ENCODE measurements at places on chromosomes 7 and 10.

DNA sequence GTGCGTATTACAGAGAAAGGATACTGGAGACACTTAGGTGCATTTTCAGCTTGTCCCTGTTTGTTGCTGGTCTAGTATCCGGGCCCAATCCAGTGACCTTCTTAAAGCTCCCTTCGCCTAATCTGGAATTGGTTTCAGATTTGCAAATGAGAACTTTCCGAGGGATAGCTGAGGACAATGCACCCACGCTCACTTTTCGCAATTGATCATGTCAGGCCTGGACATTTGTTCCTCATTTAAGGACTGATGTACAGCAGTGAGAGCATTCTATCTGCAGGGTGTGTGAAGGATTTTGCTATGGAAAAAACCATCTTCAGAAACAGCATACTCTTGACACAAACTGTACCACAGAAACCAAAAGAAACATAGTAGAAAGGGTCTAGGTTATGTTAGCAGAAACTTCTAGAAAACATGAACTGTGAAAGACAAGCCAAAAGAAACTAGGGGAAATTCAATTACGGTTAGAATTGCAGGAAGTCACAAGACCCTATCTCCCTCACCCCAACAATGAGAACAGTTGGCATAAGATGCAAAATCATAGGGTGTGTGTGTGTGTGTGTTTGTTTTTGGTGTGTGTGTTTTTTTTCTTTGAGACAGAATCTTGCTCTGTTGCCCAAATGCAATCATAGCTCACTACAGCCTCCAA is 331.1 kb downstream of the CALN1 start:
- DNase-seq = no peak

DNA sequence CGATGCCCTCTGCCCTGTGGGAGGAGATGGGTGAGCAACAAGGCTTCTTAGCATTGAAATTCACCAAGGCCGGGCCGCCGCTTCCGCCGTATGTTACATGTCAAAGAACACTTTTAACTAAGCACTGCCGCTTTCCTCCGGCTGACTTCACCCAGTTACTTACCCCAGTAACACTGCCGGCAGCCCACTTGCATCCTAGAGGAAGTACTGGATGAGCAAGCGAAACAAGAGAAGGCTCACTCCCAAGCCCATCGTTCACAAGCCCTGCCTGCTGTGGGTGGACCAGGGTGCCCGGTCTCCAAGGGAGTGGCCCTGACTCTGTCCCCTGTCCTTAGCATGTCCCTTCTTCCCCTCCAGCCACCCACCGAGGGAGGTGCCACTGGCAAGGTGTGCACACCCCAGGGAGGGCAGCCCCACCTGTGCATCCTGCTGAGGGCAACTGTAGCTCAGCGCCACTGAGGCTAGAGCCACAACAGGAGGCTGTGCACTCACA is 73.1 kb upstream of the EBF3 start:
- DNase-seq = no peak

- no peak for DNase-seq
Measured at GRCh38 chr10:18397906-18398305, 253.5 kb downstream of the NSUN6 start.

DNA sequence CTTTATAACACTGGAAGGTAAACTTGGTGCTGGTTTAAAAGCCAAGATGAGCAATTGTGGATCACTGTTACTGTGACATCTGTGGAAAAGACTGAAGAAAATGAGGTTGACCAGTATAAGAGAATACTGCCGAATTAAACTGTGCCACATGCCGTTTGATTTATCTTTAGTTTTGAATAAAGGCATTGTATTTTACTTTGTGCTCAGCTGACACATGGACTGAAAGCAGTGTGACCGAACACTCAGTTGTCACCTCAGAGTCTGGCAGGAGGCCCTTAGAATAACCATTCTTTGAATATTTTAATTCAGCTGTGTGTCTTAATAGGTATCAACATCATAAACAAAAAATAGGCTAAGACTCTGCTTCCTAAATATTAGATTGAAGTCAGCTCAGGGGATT is 133.7 kb upstream of the GJD4 start:
- no peak for DNase-seq

DNA sequence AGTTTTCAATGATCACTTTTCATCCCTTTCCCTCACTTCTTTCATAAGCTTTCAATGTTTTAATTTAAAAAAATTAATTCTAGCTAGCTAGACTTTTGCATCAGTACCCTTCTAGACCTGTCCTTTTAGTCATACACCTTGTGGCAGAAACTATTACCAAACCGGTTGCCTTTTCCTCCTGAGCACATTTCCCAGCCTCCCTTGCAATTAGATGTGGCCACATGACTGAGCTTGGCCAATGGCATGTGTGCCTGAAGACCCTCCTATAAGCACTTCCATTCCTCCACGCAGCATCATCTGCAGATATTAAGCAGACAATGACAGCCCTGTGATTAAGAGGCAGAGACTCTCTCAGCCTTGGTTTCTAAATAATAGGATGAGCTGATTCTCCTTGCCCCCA is 12.3 kb downstream of the DKK1 start:
- DNase-seq = no peak

GRCh38 chr10:17657103-17657500 is 13.2 kb downstream of the STAM start:
- no peak for DNase-seq

GRCh38 chr7:152072421-152072820 is 46.9 kb downstream of the GALNT11 start:
- no peak for DNase-seq

- DNase-seq = no peak
Measured at GRCh38 chr10:23156447-23157150, 35.5 kb upstream of the PTF1A start.

DNA sequence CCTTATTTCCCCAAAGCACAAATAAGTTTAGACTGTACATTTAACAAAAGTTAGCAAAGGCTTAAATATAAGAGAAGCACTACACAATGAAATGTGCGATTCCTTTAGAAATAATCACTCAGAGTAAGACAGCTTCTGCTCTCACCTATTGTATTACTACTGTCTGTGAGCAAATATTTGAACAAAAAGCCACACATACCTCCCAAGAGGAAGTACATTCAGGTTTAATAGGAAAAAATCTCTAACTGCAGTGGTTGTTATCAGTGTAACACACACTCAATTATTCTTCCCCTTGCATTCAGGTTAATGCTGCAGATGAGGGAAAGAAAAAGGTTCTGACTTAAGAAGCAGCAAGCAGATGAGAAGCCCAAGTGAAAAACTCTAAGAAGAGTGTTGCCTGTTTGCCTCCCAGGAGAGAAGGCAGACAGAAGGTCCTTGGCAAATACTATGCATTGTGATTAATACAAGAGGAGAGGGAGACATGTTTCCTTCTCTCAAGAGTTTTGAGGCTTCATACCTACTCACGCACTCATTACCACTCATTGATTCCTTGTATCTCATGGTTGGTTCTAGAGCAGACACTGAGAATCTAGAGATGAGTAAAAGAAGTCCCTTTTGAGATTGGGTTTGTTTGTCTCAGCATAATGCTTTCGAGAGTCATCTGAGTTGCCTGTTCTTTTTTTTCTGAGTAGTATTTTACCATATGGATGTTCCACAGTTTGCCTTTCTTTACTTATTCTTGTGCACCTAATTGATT is 13.6 kb downstream of the GIMAP4 start:
- DNase-seq = no peak

DNA sequence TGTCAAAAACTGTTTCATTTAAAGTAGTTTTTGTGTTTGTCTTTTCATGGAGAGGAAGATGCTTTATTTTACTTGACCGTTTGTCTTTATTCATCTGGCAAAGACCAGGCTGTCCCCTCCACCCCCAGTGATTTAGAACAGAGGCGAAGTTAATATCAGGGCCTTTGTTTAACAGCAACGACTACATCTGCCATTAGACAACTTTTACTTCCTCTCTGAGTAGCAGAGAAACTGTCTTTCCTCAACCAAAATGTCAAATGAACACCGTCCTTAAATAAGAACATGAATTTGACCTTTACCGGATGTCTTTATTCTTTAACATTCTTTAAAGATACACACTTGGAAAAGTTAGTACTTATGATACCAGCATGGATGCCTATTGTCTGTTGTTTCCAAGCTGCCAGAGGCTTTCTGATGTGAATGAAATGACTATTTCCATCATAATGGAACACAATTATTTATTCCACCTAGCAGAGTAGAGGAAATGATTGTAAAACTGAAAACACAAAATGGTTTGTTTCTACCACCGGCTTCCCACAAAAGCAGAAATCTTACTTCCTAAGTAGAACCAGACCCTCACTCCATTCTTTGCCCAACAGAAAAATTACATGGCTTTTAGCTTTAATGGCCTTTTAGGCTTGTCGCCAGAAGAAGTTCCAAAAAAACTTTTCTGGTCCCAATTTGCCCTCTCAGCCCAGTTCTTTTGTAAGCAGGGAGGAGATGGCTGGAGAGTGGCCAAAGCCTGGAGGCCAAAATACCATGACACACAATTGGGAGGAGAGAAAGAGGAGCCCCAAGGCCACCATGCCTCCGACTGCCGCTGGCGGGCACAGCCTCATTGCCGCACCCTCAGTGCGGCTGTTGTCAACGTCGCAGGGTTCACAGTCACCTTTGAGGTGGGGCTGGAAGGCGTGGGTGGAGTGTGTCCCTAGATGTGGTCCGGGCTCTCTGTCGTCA is 168.5 kb downstream of the TEX36 start:
- no peak for DNase-seq

- DNase-seq = no peak
Measured at GRCh38 chr10:89428877-89429276, 14.5 kb downstream of the IFIT5 start.

DNA sequence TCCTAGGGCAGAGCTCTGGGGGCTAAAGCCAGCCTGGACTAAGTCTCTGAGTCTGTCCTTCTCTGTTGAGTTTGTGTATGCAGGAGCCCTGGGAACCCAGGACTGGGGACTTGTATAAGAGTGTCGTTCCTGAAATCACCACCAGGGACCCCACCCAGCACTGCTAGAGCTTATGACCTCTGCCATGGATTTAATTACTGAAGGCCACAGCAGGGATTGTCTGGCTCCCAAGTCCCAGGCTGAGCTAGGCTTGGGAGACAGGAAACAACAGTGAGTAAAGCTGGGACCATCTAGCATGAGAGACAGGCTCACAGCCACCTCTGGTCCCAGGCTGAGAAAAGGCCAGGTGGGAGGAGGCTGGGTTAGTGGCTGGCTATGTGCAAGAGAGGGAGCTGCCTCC is 1.4 kb upstream of the TSPAN15 start:
- DNase-seq = peak; percentile 43

DNA sequence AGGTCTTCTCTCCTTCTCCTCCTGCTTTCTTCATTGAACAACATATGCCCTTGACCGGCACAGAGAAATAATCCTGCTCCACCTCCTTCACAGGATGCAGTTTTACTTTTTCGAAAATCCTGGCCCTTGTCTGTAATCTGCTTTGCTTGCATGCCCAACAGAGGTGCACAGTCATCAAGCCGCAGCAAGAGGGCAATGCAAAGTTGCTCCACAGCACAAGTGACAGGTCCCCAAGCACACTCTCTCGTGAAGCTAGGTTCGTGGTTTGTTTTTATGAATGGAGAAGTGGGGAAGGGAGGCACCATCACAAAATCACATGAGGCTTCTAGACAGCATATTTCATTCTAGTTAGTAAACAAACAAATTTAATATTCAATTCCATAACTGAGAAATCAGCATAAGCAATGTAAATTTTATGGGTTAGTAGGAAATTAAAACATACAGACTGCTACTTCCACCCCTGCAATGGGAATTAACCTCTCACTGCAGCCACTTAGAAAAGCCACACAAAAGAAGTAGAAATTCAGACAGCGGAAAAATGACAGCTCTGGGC is 178.8 kb downstream of the TPK1 start:
- DNase-seq = no peak

DNA sequence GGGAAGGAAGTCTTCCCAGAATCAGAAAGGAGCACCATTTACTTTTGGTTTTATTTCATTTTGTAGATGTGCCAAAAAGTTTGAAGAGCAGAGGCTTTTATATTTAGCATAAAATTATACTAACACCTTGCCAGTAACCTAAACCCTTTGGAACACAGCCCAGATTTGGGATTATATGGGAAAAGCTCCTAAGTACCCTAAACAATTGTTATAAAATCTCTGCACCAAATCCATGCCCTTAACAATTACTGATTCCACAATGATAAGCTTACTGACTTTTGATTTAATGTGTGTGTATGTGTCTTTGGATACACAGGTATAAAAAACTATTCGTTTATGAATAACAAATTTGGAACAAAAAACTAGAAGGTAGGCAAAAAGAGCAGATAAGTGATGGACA is 39.0 kb upstream of the TMEM229A start:
- DNase-seq = no peak

DNA sequence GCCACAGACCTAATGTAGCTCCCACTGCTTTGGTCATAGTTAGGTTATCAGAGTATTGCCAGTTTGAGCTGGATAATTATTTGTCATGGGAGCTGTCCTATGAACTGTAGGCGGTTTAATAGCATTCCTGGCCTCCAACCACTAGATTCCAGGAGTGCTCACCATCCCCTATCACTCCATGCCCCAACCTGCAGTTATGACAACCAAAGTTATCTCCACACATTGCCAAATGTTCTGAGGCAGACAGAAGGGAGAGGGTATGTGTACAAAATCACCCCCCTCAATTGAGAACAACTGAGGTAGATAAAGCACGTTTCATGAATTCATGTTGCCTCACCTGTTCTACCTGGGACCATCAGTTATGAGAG is 119.0 kb upstream of the CACUL1 start:
- no peak for DNase-seq

GRCh38 chr10:94363251-94363565 is 469 bp upstream of the NOC3L start:
- no peak for DNase-seq

DNA sequence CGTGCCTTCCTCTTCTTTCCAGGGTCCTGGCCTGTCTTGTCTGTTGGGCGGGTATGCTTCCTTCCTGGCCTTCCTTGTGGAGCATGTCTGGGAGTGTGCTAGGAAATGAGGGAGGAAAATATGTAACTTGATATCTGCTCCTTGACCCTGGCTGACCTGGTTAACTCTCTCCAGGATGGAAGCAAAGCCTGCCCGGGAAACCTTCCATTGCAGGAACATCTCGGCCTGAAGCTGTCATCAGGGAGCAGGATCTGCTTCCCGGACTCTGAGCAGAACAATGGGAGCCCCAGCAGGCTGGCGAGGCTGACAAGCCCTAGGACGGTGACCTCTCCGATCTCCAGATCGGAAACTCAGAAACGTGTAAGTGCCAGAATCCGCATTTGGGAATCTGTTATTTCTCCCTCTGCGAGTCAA is 340.3 kb downstream of the FRMD4A start:
- DNase-seq = no peak

DNA sequence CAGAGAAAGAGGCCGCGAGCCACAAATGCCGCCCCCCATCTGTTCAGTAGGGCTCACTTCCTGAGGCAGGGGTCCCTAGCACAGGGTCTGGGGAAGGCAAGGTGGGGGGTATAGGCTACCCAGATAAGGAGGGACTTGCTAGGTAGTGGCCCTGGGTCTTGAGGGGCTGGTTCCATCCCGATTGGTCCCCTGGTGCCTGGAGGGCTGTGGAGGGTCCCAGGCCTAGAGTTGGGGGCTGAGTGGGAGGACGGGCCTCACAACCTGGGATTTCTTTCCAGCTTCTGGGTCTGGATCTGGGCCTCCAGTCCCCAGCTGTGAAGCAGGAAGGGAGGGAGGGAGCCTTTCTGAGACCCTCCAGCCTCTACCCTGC is 75.1 kb upstream of the EN2 start:
- DNase-seq = no peak

All from brain microvascular endothelial cell (primary cell).